ENCODE measurements at places on chromosomes 11 and 22. TPM values are rescaled to one million over a fixed set of nuclear protein-coding genes. Genes with fewer than 3 reads are reported as not detected.
A peak's percentile ranks its signal among the peaks of the same experiment; 100 is the strongest.

DNA sequence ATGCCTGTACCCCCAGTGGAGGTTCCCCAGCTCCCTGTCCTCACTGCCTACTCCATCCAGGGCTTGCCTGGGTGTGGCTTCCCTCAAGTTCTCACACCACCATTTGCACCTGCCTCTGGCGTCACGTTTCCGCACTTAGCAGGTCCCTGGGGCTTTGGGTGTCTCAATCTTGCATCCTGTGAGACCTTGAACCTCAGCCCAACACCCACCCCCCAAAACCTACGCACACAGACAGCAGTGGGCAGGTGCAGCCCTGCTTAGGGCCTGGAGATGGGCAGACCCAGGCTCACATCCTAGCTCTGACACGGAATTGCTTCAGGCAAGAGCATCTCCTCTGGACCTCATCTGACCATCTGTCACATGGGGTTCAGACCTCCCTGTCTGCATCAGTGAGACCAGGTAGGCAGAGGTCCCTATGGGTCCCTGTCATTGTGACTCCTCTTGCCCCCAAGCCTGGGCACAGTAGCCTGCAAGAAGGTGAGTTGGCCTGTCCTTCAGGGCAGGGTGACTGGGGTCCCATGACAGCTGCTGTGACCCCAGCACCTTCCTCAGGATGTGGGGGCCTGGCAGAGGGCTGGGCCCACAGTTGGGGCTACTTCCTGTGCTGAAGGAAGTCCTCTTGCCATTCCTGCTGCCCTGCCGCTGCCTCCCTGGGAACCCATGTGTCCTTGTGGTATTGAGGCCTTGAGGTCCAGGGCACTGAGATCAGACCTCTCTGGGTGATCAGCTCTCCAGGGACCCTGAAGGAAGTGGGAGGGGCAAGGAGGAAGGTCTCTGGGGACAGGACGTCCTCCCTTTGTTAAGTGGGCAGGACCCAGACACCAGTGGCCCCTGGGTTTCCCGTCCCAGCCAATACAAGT, 2.0 kb downstream of the SIPA1 start:
- no peak for DNase-seq

DNA sequence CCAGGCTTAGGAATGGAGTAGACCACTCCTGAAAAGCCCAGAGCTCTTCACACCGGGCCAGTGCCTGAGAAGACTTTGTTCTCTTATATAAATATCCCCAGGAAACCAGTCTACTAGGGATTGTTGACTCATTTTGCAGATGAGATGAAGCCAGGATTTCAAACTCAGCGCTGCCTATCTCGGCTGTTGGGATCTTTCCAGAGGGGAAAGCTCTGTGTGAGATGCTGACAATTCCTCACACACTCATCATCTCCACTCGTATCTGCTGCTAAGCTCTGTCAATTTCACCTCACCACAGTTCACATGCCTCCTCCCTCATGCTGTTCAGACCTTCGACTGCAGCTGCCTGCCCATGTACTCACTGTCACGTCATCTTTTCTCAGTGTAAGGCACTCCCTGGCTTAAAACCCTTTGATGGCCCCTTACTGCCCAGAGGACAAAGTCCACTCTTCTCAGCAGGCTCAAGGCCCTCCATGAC, 12.5 kb downstream of the USH1C start:
- peak; percentile 64 for DNase-seq

- peak; percentile 89 for DNase-seq
These were observed 39.5 kb downstream of the MUC5B start for GRCh38 chr11:1262172-1263006.

The TMEM9B gene
- 25.6 TPM for total RNA-seq

The OR10G6 gene
- total RNA-seq, result not detected

DNA sequence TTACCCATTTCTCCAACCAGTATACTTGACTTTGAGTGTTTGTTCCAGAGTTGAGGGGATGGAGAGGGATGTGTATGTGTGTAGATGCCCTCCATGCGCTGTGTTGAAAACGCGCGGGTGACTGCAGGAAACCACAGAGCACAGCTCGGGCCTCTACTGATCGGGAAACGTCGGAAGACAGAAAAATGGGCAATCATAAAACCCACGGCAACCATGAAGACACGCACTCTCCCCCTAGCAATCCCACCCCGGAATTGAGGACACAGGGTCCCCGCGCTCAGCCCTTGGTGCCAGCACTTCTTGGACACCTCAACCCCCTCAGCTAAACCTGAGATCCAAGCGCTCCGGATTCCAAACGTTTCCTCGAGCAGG, 251 bp upstream of the UQCC3 start:
- no peak for DNase-seq

DNA sequence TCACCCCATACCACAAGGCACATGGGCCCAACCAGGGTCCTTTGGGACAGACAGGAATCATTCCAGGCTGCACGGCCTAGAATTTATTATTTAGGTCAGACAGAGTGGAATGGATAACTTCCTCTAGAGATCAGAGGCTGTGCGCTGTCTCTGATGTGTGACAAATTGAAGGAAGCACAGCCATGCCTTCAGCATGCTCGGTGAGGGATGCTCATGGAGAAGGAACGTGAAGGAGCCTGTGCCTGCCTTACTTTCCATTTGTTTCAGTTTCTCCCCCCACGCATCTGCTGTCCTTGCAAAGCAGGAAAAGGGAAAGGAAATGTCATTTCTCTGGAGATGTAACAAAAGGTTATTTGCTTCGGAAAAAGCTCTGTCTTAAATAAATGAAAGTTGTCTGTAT, 644.1 kb downstream of the OPCML start:
- DNase-seq, result peak; percentile 19

DNA sequence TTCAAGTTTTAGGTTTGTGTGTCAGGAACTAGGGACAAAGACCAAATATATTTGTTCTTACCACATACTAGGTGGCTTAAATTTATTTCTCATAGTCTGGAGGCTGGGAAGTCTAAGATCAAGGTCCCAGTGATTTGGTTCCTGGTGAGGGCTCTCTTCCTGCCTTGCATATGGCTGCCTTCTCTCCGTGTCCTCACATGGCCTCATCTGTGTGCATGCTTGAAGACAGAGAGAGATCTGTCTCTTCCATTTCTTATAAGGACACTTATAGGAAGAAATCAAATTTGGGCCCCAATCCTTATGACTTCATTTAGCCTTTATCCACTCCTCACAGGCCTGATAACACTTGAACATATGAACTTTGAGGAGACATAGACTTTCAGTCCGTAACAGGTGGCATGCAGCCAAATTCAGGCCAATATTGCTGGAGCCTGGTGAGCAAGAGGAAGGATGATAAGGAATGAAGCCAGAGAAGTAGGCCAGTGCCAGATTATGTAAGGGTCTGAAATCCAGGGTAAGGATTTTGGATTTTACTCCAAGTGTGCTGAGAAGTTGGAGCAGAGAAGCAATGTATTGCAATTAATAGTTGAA, 35.1 kb downstream of the TTC17 start:
- DNase-seq, result peak; percentile 24

DNA sequence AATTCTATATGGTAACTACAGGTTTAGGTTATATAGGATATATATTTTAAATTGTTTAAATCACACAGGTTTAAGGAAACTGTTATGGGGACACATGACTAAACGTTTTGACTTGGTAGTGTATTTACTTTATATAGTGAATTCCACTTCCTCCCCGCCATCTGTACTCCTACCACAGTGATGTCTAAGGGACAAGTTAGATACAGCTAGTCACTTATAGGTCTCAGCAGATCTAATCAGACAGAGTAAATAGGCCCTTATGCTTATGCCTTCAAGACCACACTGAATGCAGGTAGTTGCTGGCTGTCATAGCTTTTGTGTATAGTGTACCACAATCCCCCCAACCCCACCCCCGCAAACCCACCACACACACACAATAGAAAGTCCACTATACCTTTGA, 8.2 kb downstream of the SESN3 start:
- no peak for DNase-seq

The RDX gene
- 61.1 TPM for total RNA-seq

Data from IMR-90 (cell line).